Neural crest cell (in vitro differentiated cells): ENCODE measurements at places on chromosomes 6 and 20.
A peak's percentile ranks its signal among the peaks of the same experiment; 100 is the strongest.

- no peak for DNase-seq
These were observed 31.0 kb upstream of the PSMF1 start for GRCh38 chr20:1087311-1087905.

DNA sequence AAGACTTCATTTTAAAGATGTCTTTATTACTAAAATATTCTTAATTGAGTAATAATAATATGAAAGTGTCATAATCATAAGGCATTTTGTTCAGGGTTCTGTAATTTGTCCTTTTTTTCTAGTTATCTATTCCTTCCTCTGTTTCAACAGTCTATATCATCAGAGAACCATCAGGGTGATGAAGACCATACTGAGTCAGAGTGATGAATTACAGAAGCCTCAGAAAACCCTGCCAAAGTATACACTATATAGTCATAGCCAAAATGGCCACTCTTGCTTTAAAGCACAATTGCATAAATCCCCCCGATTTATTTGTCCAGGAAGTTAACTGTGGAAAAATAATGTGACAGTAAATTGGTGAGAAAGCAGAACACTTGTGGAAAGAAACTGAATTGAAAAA lies 735.0 kb downstream of the EPHA7 start:
- no peak for DNase-seq

DNA sequence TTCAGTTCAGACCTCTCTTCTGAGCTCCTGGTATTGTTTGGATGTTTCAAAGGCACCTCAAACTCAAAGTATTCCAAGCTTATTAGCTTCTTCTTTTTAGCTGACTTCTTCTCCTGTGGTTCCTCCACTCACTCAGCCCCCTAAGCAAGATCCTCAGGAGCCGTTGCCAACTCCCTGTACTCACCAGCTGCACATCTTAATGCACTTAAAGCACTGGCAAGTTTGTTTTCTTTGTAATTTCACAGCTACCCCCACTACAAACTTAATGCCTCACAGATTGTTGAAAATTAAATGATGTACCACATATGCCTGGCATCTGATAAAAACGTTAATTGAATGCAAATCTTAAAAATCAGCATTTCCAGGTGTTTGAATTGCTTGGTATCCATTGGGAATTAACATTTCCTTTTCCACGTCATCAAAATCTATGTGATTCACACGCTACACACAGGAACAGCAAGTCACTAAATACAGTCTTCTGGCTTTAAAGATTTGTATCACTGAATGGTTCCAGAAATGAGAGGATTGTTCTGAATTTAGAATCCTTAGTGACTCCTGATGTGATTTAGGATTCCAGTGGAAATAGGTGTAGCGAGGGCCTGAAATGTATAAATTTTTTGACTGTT lies 24.5 kb downstream of the CALHM6 start:
- DNase-seq = no peak

- no peak for DNase-seq
These were observed 99.3 kb downstream of the BMP2 start for GRCh38 chr20:6866741-6867140.

- no peak for DNase-seq
These were observed 64.4 kb downstream of the CD40 start for GRCh38 chr20:46182276-46183200.

GRCh38 chr20:26276554-26277210 lies 580.0 kb upstream of the ZNF337 start:
- no peak for DNase-seq

DNA sequence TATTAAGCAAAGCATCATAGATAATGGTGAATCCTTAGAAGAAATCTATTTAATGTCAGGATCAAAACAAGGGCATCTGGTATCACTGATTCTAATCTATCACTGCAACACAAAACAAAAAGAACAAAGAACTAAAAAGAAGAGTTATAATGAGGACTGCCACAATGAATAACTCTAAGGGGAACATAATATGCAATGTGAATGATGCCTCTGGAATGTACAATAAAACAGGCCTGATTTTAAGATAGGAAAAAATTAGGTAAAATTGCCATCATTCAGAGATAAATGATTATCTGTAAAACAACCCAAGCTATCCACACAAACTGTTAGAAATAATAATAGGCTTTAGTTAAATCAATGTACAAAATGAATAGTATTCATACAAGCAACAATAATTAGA lies 936.7 kb upstream of the CITED2 start:
- no peak for DNase-seq

- no peak for DNase-seq
These were observed 49.0 kb downstream of the MDGA1 start for GRCh38 chr6:37648465-37649330.

GRCh38 chr20:9627219-9627618 lies 112.8 kb downstream of the LAMP5 start:
- no peak for DNase-seq

DNA sequence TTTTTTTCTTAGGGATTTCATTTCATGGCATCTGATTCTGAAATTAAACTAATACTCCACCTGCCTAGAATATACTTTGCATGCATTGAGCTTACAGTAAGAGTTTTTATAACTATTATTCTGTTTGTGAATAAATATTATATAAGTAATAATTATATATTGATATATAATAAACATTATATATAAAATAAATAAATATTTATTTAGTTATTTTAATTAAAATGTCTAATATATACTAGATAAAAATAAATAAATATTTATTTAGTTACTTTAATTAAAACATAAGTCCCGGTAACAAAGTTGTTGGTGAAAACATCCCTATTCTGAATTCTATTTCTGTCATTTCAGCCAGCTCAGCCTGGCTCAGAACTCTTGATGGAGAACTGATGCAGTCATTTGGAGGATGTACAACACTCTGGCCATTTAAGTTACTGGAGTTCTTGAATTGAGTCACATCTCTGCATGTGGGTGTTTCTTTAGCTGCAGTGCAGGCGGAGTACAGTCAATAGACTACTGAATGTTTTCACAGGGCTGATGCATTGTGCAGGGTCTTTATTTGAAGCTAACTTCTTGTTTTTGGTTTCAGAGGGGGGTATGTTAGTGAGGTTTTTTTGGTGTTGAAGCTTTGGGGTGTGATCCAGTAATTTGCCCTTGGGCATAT lies 508.9 kb upstream of the ADGRB3 start:
- DNase-seq = no peak

GRCh38 chr20:59802018-59802417 lies 131.4 kb downstream of the SYCP2 start:
- DNase-seq = no peak

DNA sequence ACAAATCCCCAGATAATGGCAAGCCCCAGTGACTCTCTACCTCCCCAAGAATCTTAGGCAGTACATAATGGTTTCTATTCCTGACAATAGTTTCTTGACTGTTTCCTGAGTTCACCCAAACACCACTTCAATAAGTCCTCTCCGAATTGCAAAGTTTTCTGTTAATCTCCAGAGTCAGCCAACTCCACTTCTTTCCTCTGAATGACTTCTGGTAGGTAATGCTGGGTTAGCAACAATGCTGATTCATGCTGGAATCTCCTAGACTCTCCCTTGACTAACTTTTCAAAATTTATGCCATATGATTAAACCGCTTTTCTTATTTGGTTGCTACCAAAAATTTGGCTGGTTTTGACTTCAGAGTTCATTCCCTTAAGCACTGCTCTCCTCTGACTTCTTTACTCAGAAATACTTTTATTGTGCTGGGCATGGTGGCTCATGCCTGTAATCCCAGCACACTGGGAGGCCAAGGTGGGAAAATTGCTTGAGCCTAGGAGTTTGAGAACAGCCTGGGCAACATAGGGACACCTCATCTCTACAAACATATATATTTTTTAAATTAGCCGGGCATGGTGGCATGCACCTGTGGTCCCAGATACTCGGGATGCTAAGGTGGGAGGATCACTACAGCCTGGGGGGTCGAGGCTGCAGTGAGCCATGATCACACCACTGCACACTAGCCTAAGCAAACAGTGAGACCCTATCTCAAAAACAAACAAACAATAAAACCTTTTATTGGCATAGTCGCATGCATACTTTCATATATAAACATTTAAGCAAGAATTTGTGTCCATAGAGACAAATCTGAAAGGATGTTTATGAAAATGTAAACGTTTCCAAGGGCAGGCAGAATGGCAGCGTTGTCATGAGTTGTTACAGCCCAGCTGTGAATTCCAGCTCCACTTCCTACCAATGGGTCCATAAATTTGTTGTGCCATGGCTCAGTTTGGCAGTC lies 249.3 kb upstream of the PLN start:
- no peak for DNase-seq

DNA sequence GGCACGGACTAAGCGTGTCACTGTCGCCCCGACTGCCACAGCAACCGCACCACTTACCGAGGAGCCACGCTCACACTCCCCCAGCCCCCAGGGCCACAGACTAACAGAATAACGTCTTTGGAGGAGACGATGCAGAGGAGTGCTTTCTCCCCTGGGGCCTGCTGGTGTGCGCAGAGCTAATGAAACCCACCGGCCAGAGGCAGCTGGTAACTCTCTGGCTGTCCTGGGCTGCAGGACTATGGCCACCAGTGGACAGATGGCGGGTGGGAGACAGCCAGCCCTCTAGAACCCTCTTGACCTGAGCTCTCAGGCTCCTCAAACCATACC lies 228.0 kb downstream of the DLL1 start:
- no peak for DNase-seq

- DNase-seq = no peak
These were observed 14.2 kb downstream of the SLC23A2 start for GRCh38 chr20:4987130-4987529.

GRCh38 chr6:109059153-109059552 lies 35.5 kb downstream of the SESN1 start:
- DNase-seq = no peak

GRCh38 chr6:80338201-80338836 lies 231.8 kb downstream of the BCKDHB start:
- peak; percentile 82 for DNase-seq

DNA sequence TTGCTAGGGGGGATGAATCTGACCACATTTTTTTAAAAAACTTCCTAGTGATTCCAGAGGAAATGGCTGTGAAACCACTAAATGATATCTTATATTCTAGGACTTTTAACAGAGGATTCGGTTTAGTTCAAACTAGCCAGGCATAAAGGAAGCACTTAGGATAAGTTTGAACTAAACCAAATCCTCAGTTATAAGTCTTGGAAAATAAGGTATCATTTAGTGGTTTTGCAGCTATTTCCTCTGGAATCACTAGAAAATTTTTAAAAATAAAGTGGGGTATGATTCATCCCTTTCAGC lies 327.9 kb upstream of the QKI start:
- no peak for DNase-seq

DNA sequence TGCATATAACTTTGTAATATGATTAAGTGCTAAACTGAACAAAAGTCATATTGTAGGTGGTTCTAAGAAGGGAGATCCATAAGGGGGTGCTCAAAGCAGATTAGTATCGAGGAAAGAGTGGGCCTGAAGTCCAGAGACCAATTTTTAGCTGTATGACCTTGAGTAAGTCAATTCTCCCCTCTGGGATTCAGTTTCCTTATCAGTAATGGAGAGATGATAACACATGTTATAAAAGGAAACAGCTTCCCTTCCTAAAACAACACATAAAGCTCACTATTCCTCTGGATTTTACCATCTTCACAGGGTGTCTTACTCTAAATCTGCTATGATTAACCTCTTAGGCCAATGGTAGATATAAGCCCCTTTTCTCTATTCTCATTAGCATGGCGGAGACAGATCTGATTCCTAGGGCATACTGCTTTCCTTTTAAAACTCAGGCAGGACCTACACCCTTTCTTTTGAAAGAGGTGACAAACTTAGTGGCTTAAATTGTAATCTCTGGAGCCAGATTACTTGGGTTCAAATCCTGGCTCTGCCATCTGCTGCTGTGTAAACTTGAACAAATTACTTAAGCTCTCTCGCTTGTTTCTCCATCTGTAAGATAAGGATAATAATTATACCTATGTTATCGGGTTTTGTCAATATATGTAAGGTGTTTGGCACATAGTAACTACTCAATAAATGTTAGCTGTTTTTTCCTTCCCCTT lies 39.5 kb downstream of the ACSS2 start:
- no peak for DNase-seq

DNA sequence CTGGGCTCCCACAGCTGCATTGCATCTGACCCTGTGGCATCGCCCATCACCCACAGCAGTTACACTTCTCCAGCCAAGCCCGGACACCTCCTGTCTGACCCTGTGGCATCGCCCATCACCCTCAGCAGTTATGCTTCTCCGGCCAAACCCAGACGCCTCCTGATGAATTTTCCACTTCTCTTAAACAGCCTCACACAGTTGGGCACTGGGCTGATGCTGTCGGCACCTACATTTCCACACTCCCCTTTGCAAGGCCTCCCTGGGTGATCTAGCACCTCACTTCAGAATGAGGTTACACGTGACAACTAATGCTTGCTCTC lies 175.2 kb upstream of the ARID1B start:
- no peak for DNase-seq

DNA sequence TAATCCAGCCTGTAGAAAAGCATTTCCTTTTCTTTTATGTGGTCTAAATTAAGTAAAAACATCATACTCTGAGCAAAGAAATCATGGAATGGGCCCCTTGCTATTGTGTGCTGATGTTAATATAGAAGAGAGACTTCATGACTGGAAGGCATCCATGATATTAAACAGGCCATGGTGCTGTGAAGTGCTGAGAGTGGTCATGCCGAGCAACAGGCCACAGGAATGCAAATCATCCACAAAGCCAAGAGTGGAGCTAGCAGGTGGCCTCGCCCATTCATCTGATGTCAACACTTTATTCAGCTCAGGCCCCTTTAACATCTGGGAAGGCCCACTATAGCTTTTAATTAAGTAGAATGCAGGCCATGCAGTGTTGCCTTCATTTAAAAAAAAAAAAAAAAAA lies 115.2 kb upstream of the HMGCLL1 start:
- peak; percentile 3 for DNase-seq

DNA sequence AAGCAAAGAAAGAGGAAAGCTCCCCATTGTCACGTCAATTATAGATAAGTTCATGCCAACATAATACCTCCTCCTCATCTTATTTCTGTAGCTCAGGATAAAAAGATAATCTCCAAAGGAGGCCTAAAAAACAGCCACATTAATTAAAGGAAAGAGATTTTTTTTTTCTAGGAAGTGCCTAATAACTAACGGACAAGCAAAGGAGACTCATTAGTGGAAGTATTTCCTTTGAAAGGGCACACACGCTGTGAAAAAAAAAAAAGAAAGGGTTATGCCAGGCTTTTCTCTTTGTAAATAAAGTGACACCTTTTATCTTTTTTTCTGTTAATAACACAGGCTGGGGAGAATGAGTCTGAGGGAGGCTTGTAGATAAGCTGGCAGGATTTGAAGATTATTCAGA lies 55.7 kb downstream of the PCSK2 start:
- no peak for DNase-seq

- DNase-seq = no peak
These were observed 1.1 kb upstream of the PBOV1 start for GRCh38 chr6:138219398-138219797.

GRCh38 chr20:50892394-50892793 lies 38.8 kb downstream of the ADNP start:
- no peak for DNase-seq

DNA sequence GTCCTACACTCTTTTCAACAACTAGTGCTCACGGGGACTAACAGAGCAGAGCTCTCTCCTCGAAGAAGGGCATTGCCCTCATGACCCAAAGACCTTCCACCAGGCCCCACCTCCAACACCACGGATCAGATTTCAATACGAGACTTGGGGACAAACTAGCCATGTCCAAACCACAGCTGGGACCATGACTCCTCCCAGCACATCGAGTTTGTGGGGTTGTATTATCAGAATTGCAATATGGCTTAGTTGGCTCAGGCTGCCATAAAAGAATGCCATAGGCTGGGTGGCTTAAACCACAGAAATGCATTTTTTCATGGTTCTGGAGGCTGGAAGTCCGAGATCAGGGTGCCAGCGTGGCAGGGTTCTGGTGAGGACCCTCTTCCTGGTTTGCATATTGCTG lies 189.7 kb upstream of the PMEPA1 start:
- DNase-seq = no peak
